ENCODE measurements at places on chromosomes 7 and 10.

GRCh38 chr7:148260599-148260998, 330.0 kb upstream of the C7orf33 start:
- DNase-seq, result no peak

GRCh38 chr7:48161407-48162125, 9.7 kb upstream of the ABCA13 start:
- no peak for DNase-seq

GRCh38 chr10:66321723-66322665, 603.8 kb upstream of the LRRTM3 start:
- DNase-seq, result no peak

DNA sequence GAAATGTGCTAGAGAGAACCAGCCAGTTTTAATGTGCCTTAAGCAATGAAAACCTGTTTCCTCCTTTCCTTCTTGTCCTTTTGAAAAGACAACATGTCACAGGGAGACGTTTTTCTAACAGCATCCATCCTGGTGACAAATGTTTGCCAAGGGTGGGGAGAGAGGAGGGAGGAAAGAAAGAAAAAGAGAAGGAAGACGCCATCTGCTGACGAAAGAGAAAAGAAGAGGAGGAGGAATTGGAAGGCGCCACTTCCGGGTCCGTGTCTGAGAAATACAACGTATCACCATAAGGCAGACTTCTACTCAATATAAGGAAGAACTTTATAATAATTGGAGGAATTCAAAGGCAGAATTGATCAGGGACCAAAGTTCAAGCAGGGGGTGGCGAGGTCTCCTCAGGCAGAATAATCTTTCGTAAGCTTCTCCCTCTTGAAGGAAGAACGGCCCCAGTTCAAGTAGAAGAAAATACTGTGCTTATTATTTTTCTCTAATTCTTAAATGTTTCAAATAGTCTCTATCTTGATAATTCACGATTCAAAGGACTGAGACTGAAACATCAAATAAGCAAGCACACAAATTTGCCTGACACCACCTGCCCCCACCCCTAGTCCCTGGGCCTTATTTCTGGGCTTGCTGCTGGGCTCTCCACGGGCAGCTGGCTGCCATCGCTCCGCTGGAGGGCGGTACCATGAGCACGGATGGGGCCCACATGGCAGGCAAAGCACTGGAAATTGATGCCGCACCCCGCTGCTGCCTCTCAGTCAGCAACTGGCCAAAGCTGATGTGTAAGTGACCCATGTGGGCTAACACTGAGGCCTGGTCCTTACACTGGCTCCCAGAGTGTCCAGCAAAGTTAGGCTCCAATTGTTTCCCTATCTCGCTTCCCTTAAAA, 273.7 kb upstream of the KLF14 start:
- DNase-seq, result no peak

DNA sequence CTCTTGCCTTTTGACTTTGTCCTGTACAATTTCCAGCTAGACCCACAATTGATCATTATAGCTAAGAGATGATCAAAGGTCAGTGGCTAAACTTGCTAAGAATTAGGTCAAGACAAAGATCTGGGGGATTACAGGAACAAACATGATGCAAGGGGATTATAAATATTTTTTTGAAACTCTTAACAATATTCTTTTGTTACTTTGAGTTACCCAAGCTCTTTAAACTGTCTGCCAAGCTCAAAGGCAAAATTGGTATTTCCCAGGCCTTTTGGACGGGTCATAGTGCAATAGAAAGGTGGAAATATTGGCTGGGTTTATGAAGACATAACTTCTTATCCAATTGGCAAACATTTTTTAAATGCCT, 23.4 kb downstream of the TBXAS1 start:
- no peak for DNase-seq

DNA sequence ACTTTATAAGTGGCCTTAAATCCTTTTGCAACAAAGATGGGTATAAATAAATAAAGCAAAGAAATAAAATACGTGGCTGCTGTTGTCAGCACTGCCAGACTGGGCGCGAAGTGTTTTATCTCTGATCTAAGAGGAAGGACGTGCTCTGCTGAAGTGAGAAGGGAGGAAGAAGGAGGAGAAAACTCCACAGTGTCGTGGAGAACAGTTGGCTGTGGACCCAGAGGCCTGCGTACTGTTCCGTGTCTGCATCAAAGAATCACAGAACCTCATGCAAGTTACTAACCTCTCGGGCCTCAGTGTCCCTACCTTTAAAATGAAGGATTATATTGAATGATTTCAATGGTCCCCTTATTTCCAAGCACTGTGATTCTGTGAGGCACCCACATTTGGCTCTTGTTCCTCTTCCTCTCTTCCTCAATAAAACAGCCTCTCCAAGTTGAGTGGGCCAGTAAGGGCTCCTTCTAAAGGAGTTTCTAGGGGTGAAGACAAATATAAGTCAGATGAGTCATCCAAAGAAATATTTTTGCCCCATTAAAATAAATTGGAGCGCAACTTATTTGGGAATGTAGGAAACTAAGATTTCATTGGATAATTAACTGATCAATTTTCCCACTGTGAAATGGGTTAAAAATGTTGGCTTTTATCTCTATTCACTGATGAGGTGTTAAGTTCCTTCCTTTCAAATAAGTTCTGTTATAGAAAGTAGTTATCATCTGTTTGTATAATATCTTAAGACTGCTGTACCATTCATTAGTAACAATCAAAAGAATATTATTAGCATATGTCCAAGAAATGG, 126.9 kb upstream of the EFCAB10 start:
- no peak for DNase-seq

GRCh38 chr7:153470004-153470671, 582.1 kb upstream of the DPP6 start:
- no peak for DNase-seq

- no peak for DNase-seq
These were observed 660.5 kb downstream of the LRMDA start for GRCh38 chr10:76091926-76092325.

GRCh38 chr10:114650266-114650665, 7.8 kb downstream of the ABLIM1 start:
- no peak for DNase-seq

- DNase-seq, result no peak
These were observed 438.5 kb downstream of the CCSER2 start for GRCh38 chr10:84766923-84767322.

DNA sequence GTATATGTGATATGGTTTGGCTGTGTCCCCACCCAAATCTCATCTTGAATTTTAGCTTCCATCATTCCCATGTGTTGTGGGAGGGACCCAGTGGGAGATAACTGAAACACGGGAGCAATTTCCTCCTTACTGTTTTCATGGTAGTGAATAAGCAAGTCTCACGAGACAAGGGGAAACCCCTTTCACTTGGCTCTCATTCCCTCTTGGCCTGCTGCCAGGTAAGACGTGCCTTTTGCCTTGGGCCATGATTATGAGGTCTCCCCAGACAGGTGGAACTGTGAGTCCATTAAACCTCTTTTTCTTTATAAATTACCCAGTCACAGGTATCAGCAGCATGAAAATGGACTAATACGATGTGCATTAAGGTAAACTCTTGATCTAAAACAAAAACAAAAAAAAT, 357.1 kb upstream of the AOAH start:
- DNase-seq, result no peak

DNA sequence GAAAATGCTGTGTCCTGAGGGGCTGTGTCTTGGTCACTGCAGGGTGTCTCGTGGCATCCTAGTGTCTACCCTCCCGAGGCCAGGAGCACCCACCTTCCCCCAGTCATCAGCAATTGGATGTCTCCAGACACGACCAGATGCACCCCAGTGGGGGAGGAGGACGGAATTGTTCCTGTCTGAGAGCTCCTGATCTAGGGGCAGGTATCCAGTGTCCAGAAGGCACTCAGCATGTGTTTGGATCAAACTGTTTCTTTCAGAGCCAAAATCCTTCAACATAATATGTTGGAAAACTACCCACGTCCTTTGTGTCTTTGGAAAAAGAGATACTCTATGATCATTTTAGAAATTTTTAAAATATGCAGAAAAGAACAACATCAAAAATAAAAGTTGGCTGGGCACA, 16.9 kb downstream of the PRKRIP1 start:
- DNase-seq, result no peak

- DNase-seq, result no peak
These were observed 217.6 kb downstream of the MLLT10 start for GRCh38 chr10:21751341-21752310.

DNA sequence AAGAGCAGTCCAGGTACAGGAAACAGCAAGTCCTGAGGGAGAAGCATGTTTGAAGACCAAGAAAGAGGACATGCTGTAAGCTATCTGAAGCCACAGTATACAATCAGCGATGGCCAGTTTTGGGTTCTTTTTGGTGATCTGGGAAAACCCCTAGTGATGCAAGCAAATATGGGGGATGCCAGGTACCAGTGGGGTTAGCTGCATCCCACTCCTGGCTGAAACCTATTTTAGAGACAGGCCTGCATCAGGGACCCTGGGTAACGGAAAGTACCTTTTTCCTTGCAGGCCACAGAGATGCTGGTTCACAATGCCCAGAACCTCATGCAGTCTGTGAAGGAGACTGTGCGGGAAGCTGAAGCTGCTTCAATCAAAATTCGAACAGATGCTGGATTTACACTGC, 32.9 kb downstream of the AP3M1 start:
- DNase-seq, result no peak
